ENCODE measurements at places on chromosomes 5 and 9.

- no peak for DNase-seq
These were observed 13.8 kb downstream of the VAV2 start for GRCh38 chr9:133978226-133978898.

- DNase-seq = no peak
These were observed 254.7 kb downstream of the NR3C1 start for GRCh38 chr5:143148771-143149170.

DNA sequence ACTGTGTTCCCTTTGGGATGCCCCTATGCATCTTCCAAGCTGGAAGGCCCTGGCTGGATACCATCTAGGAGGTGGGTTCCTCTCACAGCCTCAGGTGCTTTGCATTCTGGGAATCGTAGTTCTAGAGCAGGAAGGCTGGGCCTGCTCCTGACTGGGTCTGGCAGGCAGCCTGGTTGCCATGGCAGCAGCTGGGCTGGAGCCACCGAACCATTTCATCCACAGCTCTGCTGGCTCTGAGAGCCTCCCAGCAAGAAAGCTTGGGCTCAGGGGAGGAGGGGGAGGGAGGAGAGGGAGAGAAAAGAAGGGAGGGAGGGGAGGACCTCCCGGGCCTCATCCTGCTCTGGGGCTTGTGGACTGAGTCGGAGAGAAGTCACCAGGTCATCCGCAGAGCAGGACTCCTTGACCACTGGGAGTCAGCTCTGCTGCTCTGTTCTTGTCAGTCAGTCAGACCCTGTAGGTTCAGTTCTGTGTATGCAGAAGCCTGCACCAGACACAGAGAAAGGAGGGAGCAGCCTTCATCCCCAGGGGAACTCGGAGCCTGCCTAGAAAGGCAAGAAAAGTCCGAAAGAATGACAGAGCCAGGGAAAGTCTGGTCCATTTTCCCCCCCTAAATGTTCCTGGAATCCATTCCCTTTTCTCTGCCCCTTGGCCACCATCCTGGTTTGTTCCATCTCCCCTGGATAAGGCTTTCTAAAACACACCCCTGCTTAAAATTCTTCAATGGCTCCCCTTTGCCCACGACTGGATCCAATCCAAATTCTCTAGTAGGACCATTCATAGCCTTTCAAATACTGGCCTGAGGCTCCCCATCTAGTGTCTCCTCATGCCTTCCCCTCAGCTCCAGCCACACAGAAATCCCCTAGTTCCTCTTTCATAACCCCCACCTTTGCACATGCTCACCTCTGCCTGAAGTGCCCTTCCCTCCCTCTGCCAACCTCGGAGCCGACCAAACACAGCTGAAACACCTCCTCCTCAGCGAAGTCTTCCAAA, 65.4 kb upstream of the ARAP3 start:
- DNase-seq = no peak

DNA sequence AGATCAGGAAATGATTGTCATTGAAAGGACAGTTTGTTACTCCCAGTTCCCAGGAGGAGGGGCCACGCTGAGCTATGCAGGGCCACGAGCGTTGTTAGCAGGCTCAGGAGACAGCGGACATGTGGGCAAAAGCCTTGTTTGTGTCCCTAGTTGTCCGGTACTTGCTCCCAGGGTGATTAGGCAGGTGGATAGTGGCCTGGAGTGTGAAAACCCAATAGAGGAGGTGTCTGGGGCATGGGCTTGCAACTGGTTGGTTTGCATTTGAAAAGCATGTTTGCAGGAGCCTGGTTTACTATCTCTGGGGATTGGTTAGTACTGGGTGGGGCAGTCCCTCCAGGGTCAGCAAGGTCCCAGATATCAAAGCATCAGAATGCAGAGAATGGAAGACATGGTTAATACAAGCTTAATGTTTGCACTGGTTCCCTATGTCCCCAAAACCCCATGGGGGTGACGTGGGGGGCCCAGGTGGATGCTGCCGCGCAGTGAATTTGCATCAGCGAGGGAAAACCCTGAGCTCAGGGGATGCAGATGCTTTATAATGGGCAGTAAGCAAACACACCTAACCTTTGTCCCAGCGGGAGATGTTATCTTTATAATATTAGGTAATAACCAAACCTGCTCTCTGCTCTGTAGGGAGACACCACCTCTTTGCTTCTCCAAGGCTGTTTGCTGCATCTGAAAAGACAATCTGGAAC, 39.7 kb downstream of the ROPN1L start:
- no peak for DNase-seq

- DNase-seq = no peak
These were observed 566.8 kb upstream of the DMAC1 start for GRCh38 chr9:8366161-8366926.

DNA sequence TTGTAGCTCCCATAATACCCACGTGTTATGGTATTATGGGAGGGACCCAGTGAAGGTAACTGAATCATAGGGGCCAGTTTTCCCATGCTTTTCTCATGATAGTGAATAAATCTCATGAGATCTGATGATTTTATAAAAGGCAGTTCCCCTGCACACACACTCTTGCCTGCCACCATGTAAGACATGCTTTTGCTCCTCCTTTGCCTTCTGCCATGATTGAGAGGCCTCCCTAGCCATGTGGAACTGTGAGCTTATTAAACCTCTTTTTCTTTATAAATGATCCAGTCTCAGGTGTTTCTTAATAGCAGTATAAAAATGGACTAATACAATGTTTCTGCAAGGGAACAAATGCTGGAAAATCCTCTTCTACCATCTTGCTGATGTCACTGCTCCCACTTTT, 10.1 kb upstream of the HSDL2 start:
- DNase-seq = no peak
